Osteoblast (primary cell): ENCODE measurements at places on chromosomes 11 and 22. TPM values are rescaled to one million over a fixed set of nuclear protein-coding genes. Genes with fewer than 3 reads are reported as not detected.

GNAZ gene
- 0.29 and 0.72 TPM in 2 replicates for total RNA-seq

GPR83 gene
- not detected in 2 replicates for total RNA-seq

MRGPRX4 gene
- total RNA-seq: not detected in 2 replicates

GP1BB gene
- 0.88 and 1.8 TPM in 2 replicates for total RNA-seq

KCTD14 gene
- 0.29 and 0.36 TPM in 2 replicates for total RNA-seq

ST14 gene
- total RNA-seq: under 0.01 TPM in 1 of 2 replicates, not detected in the other

MPPED2 gene
- 1.2 and 2.2 TPM in 2 replicates for total RNA-seq

CACNA1I gene
- total RNA-seq: under 0.01 TPM in 2 replicates

CLTCL1 gene
- 28.6 and 29.7 TPM in 2 replicates for total RNA-seq

CHRM1 gene
- under 0.01 TPM in 1 of 2 replicates, not detected in the other for total RNA-seq

DCDC1 gene
- total RNA-seq: 1.1 and 2.4 TPM in 2 replicates

PNPLA3 gene
- total RNA-seq: 8.3 and 14.1 TPM in 2 replicates

DEPDC7 gene
- total RNA-seq: 13.3 and 14.5 TPM in 2 replicates

PKDREJ gene
- total RNA-seq: not detected in 2 replicates

ENTHD1 gene
- total RNA-seq: not detected in 2 replicates
